ENCODE measurements at places on chromosomes 5 and 9. TPM values are rescaled to one million over a fixed set of nuclear protein-coding genes. Genes with fewer than 3 reads are reported as not detected.
A peak's percentile ranks its signal among the peaks of the same experiment; 100 is the strongest.

The PCDHB4 gene
- not detected for total RNA-seq

The MARCOL gene
- total RNA-seq, result not detected

The TAF11L5 gene
- not detected for total RNA-seq

The GMCL2 gene
- total RNA-seq, result not detected

The SLC25A48 gene
- total RNA-seq, result not detected

DNA sequence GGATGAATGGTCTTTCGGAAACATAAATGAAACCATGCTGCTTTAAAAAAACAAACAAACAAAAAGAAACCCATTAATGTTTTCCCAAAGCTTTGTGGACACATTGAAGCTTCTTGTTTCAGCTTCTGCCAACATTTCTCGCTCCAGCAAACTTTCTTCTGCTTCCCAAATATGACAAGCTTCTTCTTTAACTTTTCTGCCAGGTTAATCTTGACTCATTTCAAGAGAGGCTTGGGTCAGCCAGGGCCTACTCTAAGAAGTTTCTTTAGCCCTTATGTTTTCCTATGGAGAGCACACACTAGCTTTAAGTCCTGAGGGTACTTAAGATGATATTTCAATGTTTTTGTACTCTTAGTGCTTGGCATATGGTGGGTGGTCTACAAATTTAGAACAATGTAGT is 6.1 kb downstream of the ANXA1 start:
- no peak for DNase-seq

DNA sequence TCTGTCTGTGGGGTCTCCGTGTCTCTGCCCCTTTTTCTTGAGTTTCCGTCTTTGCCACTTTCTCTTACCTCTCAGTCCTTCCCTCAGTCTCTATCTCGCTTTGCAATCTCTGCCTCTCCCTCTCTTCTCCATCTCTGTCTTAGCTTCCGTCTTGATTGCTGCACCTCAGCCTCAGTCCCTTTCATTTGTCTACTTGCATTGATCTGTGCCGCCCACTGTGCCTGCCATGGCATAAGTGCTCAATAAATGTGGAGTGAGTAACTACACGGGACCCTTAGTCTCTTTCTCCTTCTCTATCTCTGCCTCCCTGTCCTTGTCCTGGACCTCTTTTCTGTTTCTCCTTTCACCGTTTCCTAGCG is 6.6 kb downstream of the PCDHGC5 start:
- DNase-seq, result no peak

DNA sequence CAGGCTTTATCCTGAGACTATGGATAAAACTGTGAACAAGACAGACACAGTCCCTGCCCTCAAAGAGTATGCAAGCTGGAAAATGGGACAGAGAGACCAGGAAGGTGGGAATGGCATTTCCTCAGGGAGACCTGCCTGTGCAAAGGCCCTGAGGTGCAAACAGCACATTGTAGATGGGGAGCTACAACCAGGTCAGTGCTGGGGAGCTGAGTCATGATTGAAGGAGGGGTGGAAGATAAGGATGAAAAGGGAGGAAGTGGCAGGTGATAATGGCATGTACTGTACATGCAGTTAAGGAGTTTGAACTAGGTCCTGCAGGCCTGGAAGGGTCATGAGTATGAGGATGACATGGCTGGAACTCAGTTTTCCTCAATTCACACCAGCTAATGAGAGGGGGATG is 75.5 kb upstream of the BOD1 start:
- no peak for DNase-seq

DNA sequence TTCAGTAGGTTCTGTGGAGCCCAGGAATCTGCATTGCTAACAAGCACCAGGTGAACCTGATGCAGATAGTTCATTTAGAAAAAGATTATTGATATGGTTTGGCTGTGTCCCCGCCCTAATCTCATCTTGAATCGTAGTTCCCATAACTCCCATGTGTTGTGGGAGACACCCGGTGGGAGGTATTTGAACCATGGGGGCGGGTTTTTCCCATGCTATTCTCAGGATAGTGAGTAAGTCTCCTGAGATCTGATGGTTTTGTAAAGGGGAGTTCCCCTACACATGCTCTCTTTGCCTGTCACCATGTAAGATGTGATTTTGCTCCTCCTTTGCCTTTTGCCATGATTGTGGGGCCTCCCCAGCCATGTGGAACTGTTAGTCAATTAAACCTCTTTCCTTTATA is 212.0 kb downstream of the RAB3C start:
- peak; percentile 73 for DNase-seq

- no peak for DNase-seq
These were observed 27.2 kb downstream of the ARHGAP26 start for GRCh38 chr5:142797420-142797819.

DNA sequence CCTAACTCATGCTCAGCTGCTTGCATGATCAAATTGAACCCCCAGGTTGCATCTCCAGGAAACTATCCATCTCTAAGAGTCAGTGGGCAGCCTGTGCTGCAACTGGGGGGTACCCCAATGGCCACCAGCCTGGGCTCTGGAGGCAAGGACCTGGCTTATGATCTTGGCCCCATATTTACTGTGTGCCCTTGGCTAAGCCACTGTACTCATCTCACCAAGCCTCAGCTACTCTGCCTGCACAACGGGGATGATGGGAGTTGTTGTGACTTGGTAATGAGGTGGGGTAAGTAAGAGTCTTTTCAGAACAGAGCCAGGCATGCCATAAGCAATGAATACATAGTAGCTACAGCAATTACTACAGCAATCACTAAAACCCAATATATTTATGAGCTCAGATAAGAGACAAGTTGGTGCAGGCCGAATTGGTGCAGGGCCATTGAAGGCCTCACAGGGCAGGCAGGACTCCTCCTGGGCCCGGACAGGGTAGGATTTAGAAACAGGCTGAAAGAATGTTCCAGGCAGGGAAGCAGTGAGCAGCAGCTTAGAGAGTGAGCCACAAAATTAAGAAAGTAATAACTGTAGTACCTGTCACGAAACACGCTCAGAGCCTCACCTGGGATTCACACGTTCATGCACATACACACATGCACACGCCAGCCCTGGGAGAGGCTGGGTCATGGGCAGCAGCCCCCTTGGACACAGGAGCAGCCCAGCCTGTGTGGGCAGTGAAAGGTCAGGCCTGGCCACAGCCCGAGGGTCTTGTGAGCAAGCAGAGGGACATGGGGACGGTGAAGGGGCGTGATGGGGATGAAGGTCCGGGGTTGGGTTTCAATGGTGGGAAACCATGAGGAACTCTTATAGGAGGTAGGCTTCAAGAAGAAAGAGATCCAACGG is 74.1 kb downstream of the PAX5 start:
- no peak for DNase-seq

DNA sequence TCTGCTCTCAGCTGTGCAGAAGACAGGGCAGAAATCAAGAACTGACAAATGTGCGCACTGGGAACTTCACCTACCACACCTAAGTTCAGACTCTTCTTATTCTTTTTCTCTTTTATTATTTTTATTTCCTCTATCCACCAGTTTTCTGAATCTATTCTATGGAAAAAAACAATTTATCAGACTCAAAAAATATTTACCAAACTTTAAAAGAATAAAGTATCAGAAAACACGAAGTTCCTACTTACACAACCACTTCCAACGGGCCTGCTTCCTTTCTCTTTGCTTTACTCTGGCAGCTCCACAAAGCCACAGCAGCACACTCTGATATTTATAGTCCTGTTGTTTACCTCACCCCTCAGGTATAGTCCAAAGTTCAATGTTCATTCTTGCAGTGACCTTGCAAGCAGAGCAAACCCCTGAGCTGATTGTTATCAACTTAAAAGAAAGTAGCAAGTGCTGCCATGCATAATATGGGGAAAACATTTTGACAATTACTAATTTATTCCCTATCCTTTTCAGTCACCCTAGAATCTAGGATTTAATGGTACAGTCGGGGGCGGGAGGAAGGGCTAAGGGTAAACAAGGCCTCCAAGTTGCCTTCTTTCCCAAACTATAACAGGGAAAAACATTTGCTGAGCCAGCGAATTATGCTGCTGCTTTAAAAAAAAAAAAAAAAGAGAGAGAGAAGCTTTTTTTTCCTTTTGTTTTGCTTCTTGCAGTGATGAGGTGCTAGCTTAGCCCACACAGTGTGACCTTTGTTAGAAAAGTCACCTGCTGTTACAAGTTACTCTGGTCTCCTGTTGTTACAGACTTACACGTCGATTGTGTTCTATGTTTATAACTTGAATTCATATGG is at the start of gene SELENOP:
SELENOP (minus strand) TSS at position 302 of the 856 bp plus-strand sequence. CDS start 3,539 bp downstream, outside the sequence.
- DNase-seq, result no peak

DNA sequence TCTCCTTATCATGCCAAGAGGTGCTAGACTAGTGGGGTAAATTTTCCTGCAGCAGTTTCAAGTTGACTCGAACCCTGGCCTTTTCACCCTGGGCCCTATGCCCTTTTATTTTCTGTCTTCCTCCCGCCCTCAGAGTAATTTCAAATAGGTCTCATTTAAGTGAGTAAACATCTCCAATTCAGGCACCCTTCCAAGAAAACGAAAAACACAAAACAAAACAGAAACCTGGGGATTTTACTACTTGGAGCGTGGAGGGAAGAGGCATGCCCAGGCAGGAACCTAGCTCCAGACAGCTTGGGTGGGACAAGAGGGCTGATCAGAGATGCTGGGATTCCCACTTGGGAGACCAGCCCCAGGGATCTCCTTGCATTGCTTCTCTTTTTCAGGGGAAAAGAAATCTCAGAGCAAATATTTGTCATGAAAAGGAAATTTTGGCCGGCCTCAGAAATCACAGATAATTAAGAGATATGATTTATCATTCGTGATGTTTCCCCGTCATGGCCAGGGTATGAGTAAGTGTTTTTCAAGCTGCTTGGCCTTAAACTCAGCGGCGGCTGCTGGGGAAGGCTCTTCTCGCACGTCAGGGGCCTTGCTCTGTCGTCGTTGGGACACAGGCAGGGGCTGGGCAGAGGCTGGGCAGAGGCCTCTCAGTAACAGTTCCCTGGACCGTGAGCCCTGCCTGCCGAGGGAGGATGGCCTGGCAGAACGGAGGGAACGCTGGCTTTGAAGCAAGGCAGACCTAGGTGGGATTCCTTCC is 248.6 kb upstream of the KLF4 start:
- no peak for DNase-seq

DNA sequence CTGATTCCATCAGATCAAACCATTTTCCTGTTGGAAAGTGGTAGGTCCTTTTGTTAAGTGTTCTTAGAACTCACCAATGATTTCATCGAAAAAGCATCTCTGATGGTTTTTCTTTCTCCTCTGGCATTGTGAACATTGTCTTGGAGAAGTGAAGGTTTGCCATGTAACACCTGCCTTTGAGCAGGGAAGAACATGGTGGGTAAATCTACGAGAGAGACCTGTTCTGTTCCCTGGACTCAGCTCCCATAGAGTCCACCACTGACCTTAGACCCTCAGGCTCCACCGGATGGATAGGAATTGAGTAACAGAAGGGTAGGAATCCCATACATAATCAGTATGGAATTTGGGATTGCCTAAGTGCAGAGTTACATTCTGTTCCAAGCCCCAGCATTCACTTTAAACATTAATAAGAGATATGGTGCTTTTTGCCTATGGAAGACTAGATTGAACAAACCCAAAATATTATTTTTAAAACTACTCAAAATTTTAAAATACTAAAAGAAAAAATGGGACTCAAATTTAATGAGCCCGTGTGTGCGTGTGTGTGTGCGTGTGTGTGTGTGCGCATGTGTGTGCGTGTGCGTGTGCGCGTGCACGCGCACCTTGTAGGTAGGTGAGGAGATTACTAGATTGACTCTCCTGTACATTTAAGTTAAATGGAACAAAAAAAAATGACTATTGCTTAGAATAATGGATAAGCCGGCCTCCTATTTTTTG is 92.0 kb downstream of the C9orf152 start:
- no peak for DNase-seq

DNA sequence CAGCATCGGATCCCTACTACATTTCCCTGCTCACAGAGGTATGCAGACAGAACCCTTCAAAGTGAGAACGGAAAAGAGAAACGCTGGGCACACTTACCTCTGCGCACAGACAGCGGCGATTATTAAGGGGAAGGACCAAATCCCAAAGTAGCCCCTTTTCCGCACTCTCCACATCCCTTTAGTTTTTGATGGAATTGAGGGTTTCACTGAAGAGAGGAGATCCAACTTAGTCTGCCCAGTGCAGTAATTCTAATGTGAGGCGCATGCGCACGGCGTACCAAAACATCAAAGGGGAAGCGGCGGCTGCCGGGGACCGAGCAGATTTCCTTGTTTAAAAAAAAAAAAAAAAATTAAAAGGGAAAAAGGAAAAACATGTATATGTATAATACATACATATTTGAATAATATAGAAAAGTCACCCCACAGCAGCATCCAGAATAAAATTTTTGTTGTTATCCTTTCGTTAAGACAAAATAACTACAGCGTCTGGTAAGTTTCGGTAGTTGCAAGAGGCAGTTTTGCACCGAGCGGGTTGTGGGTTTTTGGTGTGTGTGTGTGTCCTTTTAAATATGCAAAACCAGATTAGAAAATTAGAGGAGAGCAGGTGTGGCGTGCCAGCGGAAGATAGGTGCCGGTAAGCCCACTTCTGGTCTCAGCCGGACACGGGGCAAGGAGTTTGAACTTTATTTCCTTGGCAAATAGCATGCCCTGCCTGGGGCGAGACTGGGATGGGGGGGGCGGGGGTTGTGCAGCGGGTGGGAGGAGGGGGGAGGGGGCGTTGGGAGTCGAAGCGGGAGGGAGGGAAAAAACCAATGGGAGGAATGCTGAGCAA is at the start of gene GABRB2:
GABRB2 (minus strand) TSS at position 256 of the 832 bp plus-strand sequence; CDS start at position 174, 82 bp downstream.
- DNase-seq, result peak; percentile 42

DNA sequence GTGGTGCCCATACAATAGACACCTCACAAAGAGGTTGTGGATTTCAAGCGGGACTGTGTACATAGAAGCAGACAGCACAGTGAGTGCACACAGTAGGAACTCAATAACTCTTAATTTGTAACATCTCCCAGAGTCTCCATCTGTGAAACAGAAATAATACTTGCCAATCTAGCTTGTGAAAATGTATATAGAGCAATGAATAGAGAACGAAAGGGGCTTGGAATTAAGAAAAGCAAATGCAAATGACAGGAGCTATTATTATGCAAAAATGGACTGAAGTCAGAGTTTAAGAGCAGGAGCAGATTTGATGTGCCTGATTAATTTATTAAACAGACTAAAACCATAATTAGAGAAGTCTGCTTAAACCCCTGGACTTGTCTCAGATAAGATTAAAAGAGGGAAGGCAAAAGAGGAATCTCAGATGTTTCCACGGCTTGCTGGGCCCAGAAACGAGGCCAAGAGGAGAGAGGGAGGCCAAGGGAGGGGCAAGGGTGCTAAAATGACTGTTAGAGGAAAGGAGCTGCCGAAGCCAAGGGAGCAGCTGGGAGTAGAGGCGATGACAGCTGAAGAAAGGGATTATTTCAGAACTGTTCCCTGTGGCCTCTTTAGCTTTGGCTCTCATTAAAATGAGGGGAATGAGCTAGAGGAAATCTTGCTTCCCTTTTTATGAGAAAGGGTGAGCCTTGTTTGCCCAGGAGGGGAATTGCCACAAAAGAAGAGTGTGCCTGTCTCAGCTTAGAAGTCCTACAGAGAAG is 72.1 kb downstream of the FEM1C start:
- DNase-seq, result no peak

- no peak for DNase-seq
These were observed 13.0 kb upstream of the FAM151B start for GRCh38 chr5:80474929-80475328.
